Psoas muscle (tissue), 8 donors: ENCODE measurements at places on chromosomes 12 and 14. TPM values are rescaled to one million over a fixed set of nuclear protein-coding genes. Genes with fewer than 3 reads are reported as not detected.

- H3K4me1 ChIP-seq, result no peaks in the 10 kb centered on the region
- H3K27ac ChIP-seq, result no peak overlapping the region
- DNase-seq, result no peak
- no peaks in the 10 kb centered on the region for H3K27me3 ChIP-seq
- H3K4me3 ChIP-seq, result no peak overlapping the region
Observed at GRCh38 chr12:112992541-112993398, 14.5 kb downstream of the OAS2 start.

GRCh38 chr14:62247266-62247665 is 485.0 kb downstream of the SNAPC1 start:
- H3K36me3 ChIP-seq, result no peaks in the 10 kb centered on the region
- no peak overlapping the region for H3K4me3 ChIP-seq
- DNase-seq, result no peak
- H3K27ac ChIP-seq, result no peak overlapping the region
- H3K27me3 ChIP-seq, result no peaks in the 10 kb centered on the region

DNA sequence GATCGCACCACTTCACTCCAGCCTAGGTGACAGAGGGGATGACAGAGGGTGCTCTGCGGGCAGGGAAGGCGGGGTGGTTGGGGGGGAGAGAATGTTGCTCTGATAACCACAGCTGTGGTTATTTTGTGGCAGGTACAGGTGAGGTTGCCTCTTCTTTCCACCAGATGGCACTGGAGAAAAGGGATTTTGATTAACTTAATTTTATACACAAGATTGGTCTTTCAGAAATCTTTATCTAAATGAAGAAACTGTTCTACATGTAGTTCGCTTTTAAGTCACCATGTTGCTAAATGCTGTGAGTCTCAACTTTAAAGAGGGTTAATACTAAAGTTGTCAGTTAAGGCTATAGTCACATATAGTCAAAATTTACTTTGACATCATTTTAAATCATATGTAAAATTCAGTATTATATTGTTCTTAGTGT is 25.7 kb downstream of the FGF23 start:
- no peak overlapping the region for H3K27ac ChIP-seq
- no peaks in the 10 kb centered on the region for H3K27me3 ChIP-seq
- no peak overlapping the region for H3K4me3 ChIP-seq
- peaks cover 54% of the 10 kb centered on the region for H3K36me3 ChIP-seq
- DNase-seq, result no peak

GRCh38 chr12:54697851-54698250 is 49.7 kb upstream of the DCD start:
- DNase-seq, result no peak
- H3K27ac ChIP-seq, result no peak overlapping the region
- H3K27me3 ChIP-seq, result no peaks in the 10 kb centered on the region
- H3K36me3 ChIP-seq, result no peaks in the 10 kb centered on the region
- no peak overlapping the region for H3K4me3 ChIP-seq

DNA sequence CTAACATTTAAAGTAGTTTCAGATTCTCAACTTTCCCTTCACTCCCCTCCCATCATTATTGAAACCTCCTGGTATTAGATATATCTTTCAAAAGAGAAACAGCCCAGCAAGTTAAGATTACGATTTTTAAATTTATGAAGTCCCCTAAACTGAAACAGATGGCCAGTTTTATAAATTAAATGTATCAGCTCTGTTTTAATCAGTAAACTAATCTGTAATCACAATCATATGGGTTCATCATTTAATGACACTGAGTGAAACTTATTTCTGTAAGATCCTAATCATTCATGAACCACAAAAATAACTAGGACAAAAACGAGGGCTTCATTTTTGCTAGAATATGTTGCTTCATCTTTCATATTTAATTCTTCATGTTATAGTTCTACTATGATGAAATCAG is 137.8 kb downstream of the EPS8 start:
- H3K27me3 ChIP-seq, result no peaks in the 10 kb centered on the region
- no peaks in the 10 kb centered on the region for H3K36me3 ChIP-seq
- no peak overlapping the region for H3K4me3 ChIP-seq
- H3K4me1 ChIP-seq, result no peaks in the 10 kb centered on the region
- H3K27ac ChIP-seq, result no peak overlapping the region
- no peak for DNase-seq

SOX5 gene
- 0.47 TPM for total RNA-seq

DNA sequence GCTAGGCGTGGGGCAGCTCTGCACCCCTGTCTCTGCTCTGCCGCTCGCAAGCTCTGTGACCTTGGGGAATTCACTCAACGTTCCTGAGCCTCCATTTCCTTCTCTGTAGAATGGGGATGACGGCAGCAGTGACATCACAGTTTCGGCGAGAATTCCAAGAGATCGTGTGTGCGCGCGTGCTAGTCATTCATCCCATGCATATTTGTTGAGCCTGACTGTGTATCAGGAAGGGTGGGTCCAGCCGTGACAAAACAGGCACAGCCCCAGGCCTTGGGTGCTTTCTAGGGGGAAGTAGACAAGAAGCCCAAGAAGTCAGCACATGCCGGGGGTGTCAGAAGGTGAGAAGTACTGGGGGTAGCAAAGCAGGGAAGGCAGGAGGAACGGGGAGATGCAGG is 145.6 kb upstream of the NCOR2 start:
- H3K4me1 ChIP-seq, result peaks cover 10% of the 10 kb centered on the region
- peak; percentile 73 for DNase-seq
- H3K27ac ChIP-seq, result peak overlapping the region; percentile 80
- no peaks in the 10 kb centered on the region for H3K27me3 ChIP-seq
